ENCODE measurements at places on chromosomes 1 and 21.

GRCh38 chr21:45234127-45234526, 53.6 kb downstream of the POFUT2 start:
- DNase-seq, result no peak

DNA sequence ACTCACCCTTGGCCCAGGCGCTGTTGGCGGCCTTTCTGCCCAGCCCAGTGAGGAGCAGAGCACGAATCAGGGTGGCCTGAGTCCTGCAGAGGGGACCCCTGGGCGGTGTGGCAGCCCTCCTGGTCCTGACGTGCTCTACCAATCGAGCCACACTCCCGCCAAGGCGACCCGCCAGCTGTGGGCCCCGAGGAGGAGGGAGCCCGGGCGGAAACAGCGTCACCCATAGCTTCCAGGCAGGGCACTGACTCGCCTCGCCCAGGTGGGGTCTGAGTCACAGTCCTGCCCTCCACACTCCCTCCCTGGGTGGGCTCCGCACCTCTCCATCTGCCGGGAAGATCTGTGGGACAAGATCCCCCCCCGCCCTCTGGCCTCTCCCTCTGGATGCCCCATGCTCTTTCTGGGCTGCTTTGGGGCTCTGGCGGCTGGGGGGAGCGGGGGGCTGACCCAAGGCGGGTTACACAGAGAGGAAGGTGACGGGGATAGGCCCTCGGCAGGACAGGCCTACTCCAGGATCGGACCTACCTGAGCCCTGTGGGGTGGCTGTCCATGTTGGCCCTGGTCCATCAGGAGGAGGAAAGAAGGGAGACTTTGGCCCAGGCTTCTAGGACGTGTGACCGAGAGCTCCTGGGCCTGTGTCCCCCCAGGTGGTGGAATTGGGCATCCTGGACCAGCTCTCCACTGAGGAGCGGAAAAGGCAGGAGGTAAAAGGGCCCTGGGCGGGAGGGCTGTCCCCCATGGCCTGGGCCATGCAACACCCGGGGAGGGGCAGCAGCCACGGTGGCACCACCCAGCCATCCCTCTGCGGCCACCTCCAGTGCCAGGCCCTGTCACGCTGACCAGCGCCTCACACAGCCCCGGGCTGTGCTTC, 14.0 kb downstream of the ARHGEF16 start:
- DNase-seq, result no peak

DNA sequence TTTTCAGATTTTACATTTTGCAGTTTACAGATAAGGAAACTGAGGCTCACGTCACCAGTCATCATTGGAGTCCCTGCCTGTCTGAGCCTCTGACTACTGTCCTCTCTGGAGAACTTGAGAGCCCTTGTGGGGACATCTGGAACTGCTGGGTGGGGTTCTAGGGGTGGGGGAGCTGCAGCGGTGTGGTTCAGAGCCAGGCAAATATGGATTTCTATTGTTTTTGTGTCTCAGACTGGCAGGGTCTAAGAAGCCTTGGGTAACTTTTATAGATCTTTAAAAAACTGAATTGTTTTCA, 46.9 kb downstream of the IER5 start:
- DNase-seq, result no peak

GRCh38 chr1:206075786-206076755, 23.1 kb downstream of the RHEX start:
- DNase-seq, result no peak

DNA sequence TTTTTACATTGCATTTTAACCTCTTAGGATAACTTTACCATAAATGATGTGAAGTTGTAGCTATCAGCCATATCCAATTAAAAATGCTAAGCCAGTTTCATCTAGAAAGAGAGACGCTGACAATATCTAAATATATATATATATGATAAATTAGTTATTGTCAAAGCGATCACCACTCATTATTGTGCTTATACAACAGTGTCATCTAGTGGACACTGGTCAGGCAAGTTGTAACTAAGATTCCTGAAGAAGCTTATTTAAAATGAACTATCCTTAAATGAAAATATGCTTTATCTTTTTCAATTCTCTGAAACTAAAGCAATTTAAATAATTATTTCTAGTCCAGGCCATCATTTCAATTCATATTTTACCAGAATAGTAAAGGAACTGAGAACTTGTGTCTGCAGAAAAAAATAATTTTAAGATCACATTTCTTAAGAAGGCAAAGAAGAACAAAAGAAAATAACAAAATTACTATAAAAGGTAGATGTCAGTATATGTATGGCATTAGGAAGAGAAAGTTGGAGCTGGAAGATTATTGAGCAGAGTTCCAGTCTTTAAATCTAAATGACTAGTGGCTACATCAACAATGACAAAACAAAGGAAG, 193.3 kb upstream of the SNX7 start:
- DNase-seq, result peak; percentile 44

DNA sequence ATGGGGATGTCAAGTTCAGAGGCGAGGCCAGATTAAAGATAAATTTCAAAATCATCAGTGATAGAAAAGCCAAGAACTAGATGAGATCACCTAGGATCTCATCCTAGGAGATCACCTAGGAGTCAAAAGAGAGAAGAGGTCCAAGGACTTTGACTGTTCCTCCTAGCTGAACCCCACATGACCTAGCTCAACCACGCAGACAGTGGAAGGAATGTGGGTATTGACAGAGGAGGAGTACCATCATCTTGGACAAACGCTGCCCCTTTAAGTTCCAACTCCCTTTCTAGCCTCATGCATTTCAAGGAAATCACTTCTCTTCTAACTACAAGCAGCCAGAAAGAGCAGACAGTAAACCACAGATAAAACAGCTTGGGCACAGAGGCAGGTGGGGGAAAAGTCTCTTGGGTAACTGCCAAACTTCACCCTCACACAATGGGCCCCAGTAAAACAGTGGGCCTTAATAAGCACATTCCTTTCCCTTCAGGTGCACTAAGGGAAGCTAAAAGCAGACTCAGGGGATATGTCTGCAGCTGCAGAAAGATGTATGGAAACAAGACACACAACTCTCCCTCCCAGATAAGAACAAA, 12.5 kb upstream of the FAM76A start:
- DNase-seq, result peak; percentile 6

DNA sequence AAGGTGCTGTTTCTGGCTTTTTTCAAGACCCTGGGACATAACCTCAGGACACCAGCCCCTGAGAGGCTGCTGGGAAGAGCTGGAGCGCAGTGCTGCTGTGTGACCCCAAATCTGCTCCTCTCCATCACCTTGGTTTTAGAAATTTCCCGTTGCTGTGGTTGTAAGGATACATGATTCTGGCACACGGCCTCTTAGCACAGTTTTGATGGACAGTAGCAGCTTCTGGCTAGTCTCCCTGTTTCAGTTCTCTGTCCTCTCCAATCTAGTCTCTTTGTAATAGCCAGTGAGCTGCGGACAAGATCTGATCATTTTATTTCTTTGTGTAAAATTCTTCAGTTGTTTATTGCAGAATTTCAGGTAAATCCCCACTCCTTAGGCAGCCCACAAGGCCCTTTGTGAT, 3.1 kb downstream of the CLIC6 start:
- DNase-seq, result no peak

DNA sequence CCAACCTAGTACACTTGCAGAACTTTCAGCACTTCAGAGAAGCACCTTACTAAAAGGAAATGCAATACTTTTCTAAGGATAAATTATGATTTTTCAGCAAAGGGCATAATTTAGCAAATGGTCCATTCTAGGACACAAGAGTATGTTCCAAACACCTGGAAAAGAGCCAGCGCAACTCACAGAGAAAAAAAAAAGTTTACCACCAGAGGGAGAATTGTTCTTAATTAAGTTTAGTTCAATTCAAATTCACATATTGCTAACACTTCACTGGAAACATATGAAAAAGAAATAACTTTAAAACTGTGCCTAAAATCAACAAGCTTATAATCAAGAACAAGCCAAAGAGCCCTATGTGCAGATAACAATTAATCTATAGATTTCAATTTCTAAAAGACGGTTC, 338.1 kb downstream of the SEC16B start:
- no peak for DNase-seq

GRCh38 chr1:216237927-216238542, 185.2 kb downstream of the USH2A start:
- DNase-seq, result no peak

- no peak for DNase-seq
Observed at GRCh38 chr1:110787328-110788071, 85.4 kb upstream of the CD53 start.

- DNase-seq, result no peak
Observed at GRCh38 chr1:24098943-24099638, 12.8 kb downstream of the MYOM3 start.

- DNase-seq, result no peak
Observed at GRCh38 chr1:230256896-230257295, 169.2 kb downstream of the PGBD5 start.

GRCh38 chr1:6490181-6491080, 1.0 kb downstream of the PLEKHG5 start:
- DNase-seq, result peak; percentile 51

DNA sequence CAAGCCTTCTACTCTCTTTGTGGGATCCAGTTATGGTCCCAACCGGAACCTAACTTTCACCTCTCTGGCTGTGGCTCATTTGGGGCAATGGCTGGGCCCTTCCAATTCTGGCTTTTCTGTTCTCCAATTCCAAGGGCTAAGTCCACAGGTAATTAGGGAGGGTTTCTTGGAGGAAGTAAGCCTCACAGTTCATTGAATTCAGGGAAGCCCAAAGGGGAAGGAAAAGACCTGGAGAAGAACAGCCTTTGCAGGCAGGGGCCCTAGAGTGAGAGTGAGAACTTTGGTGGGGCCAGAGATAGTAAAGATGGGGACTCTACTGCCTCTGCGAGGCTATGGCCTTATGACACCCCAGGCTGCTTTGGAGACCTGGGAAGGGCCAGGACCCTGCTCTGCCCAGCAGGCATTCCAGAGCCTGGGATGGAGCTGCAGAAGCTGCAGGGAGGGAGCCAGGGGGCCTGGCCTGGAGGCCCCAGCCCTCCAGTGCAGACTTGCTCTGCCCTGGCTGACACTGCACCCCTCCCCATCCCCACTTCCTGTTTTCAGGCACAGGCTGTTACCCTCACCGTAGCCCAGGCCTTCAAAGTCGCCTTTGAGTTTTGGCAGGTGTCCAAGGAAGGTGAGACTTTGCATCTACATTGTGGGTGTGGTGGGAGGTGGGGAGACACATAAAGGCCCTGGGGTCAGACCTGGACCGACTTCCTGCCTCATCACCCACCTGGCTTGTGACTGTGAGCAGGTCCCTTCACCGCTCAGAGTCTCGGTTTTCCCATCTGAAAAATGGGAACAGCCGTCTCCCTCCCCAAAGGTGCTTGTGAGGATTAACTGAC, 18.9 kb downstream of the LDLRAP1 start:
- DNase-seq, result no peak

- DNase-seq, result no peak
Observed at GRCh38 chr1:20723159-20723536, 5.3 kb upstream of the KIF17 start.

- DNase-seq, result no peak
Observed at GRCh38 chr21:45873866-45874265, 107.7 kb upstream of the COL6A1 start.

DNA sequence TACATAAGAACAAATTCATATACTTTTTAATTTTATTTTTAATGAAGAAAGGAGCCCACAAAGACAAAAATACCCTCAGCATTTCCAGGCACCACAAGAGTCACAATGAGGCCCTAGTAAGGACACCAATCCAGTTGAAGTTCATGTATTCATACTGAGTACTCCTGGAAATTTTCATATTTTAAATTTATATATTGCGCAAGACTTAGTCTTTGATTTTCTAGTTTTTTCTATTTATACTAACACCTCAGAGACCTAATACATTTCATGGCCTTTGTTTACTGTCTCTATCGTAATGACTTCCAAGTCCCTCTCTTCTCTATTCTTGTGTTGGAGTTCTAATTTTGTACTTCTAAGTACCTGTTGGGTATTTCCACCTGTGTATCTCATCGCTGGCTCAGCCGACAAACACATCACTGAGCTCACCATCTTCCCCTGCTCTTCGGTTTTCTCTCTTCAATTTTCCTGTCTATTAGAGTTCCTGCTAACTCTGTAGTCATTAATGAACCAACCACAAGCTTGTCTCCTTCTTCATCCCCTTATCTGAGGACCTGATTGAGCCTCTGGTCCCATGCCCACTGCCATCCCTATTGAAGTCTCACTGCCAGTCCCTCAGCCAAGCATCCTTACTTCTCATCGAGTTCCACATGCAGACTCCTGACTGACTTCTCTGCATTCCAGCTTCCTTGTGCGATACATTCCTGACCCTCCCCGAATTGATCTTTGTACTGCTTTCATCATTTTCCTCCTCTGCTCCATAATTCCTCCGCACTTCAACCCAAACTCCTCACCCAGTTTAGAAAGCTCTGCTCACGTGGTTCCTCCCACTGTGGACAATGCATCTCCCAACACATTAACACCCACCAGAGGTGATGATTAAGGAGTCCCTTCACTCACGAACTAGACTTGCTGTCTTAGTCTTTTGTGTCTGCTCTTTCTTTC, 17.3 kb upstream of the IRF2BP2 start:
- DNase-seq, result no peak

GRCh38 chr1:54392401-54392800, 13.8 kb downstream of the SSBP3 start:
- DNase-seq, result no peak

DNA sequence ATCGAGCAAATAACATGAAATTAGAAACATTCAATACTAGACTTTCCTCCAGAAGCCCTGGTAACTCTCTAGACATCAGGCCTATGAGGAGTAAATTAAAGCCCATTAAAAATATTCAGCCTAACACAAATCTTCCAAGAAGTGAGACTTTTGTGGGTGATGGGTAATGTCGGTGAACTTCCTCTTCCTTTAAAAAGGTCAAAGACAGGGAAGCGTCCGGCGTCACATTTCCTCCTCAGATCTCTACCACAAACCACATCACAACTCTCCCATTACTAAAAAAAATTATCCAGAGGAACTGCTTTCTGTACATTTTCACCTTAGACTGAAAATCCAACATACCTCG, 1.4 kb downstream of the EIF4G3 start:
- no peak for DNase-seq

DNA sequence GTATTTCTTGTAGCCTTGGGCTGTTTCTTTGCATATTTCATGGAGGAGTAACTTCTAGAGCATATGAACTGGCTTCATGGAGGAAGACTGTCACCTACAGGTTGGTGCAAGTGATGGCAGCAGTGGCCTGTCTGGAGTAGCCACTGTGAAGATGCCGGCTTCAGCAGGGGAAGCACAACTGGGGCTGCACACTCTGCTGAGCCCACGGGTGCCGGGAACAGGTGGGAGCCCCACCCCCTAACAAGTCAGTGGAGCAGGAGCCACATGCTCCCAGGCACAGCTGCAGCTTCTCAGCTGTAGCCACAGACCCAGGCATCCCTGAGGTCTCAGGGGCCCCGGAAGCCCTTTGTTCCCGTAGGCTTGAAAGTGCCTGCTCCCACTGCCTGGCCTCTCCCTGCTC, 43.2 kb upstream of the C1orf185 start:
- no peak for DNase-seq

GRCh38 chr1:223739366-223740037, 27.2 kb downstream of the CAPN2 start:
- no peak for DNase-seq

DNA sequence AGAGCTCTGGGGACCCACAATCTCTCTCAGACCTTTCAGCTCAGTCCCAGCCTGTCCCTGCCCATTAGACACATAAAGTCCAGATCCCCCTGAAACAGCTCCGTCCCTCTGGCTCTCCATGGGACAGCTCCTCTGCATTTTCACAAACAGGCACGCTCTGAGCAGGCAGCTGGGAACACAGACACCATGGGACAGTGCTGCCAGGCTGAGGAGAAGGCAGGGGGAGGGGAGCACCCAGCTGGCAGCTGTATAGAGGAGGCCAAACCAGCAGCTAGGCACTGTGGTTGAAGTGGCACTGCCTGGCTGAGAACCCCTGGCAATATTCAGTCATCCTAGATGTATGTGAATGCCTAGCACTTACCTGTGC, 2.0 kb downstream of the TMEM63A start:
- DNase-seq, result no peak

- no peak for DNase-seq
Observed at GRCh38 chr1:119209596-119210295, 69.3 kb upstream of the WARS2 start.

Measured in NCI-H1436 (cell line).